ENCODE measurements at places on chromosomes 5 and 9.

- DNase-seq, result no peak
Measured at GRCh38 chr9:75612205-75612604, 278.3 kb upstream of the PCSK5 start.

- DNase-seq, result no peak
Measured at GRCh38 chr5:166119506-166119905, 2171.9 kb upstream of the WWC1 start.

DNA sequence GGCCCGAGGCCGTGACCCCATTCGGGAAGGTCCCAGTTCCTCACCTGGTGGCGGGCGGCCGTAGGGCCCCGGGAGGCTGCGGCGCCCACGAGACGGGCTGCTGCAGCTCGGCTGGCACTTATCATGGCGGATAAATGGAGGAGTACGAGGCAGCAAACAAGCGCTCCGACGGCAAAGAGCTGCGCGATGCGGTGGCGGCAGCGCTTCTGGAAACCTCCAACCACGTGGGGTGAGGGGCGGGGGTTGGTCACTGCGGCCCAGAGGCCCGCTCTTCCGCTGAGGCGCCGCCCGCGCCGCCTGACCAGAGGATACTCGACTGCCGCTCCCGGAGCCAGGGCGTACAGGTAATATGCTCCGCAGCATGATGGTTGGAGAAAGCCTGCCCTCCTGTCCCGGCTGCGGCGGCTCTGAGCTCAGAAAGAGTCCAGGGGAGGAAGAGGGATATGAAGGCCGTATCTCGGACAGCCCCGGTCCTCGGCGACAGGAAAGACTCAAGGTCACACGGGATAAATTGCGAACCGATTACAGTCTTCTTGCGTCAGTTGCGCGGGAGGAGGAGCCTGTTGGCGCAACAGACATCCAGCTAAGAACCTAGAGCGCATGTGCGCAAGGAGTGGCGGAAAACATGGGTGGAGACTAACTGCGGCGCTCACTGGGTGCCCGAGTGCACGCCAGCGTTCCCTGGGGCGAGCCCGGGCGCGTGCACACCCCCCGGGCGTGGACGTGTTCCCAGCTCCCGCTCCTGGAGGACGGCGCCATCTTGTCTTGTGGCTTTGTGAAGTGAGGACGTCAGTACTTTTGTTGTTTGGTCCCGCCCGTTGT lies at the start of gene HSPA9:
TSS of gene HSPA9 (minus strand) at position 208 of the 822 bp plus-strand sequence. CDS start at position 125, 83 bp downstream.
- DNase-seq, result peak; percentile 97

GRCh38 chr9:134575901-134576176 lies 65.8 kb upstream of the COL5A1 start:
- DNase-seq, result no peak

- DNase-seq, result no peak
Measured at GRCh38 chr9:77997611-77998284, 33.9 kb downstream of the GNAQ start.

- DNase-seq, result no peak
Measured at GRCh38 chr5:170154297-170154696, 48.6 kb downstream of the FOXI1 start.

- no peak for DNase-seq
Measured at GRCh38 chr9:78311886-78312524, 15.1 kb downstream of the PSAT1 start.

DNA sequence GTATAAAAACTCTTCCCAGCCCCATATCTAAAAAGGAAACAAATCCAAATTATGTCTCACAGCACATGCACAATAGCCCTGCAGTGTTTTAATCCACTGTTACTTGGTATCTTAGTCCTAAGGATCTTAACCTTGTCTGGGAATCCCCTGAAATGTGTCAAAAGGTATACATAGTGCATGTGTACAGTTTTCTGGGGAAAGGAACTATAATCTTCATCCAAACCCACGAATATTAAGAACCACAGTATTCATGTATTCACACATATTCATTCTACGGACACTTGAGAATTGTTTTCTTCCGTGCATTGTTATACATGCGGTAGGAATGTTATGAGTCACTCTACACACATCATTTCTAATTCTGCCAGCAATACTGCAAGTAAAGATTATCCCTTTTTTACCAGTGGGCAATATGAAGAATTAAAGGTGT lies 47.8 kb upstream of the SNX2 start:
- no peak for DNase-seq

DNA sequence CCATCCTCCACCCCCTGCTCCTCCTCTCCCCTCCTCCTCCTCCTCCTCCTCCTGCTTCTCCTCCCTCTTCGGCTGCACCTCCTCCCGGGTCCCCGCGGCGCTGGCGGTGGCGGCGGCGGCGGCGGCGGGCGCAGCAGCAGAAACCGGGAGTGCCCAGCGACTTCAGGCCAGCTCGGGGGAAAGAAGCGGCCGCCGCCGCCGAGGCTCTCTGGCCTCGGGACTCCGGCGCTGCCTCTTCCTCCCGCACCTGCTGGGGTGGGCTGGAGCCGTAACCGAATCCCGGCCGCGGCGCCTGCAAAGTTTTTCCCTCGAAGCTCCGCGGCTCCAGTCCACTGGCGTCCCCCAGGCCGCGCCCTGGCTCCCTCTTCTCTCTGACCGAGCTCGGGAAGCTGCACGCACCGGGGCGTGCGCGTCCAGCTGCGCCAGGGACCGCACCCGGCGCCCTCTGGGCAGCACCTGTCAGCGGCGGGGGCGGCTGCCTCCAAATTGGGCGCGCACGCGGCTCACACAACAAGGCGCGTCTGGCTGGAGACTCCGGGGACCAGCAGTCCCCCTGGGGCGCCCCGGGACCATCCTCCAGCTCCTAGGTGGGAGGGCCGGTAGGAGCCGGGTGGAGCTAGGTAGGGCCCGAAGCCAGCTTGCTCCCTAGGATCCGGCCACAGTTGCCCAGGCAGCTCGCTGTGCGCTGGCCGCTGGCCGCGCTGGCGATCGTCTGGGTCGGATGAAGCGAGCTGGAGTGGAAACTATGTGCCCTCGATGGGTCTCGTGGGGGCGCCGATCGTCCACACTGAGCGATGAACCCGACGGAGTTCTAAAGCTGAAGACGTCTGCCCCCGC lies at the start of gene MCTP1:
TSS of gene MCTP1 (minus strand) at position 523 of the 837 bp plus-strand sequence.
- no peak for DNase-seq

DNA sequence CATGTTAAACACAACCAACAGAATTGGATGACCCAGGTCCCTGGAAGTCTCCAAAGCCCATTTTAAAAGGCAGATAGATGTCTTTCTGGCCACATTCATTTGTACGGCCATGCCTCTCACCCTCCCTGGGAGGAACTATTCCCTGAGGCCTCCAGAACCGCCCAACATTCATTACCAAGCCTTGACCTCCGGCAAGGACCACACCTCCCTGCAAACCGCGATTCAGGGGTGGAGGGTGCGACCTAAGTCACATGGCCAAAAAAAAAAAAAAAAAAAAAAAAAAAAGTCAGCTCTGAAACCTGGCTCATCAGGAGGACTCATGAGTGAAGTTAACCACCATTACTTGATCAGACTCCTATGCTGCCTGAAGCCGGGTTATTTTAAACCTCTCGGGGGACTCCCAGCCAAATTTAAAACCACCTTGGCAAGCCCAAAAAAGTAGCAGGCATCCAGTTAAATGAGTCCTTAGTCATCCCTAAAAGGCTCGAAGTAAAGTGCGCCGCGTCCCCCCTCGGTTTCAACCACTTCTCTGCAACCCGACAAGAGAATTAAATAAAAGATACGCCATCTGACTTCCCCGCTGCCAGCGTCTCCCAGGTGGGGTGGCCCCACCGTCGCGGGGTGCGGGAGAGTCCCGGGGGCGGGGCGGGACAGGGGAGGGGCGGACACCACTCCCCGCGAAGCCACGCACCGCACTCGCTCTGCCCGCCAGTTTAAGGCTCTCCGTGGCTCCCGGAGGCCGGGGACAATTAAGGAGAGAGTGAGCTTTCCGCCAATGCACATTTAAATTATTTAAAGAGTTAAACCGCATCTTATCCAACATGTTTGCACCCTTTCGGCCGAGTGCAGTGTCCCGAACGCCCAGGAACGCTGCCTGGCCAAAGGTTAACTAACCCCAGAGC lies 2.3 kb downstream of the KLF9 start:
- peak; percentile 69 for DNase-seq

- DNase-seq, result no peak
Measured at GRCh38 chr9:33498387-33498786, 24.7 kb upstream of the NOL6 start.

DNA sequence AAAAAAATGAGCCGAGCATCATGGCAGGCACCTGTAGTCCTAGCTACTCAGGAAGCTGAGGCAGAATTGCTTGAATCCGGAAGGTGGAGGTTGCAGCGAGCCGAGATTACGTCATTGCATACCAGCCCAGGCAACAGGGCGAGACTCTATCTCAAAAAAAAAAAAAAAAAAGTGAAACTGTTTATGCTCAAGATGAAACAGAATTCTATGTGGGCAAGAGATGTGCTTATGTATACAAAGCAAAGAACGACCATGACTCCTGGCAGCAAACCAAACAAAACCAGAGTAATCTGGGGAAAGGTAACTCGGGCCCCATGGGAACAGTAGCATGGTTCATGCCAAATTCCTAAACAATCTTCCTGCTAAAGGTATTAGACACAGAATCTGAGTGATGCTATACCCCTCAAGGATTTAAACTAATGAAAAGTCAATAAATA lies 32.6 kb upstream of the PLAC8L1 start:
- no peak for DNase-seq

DNA sequence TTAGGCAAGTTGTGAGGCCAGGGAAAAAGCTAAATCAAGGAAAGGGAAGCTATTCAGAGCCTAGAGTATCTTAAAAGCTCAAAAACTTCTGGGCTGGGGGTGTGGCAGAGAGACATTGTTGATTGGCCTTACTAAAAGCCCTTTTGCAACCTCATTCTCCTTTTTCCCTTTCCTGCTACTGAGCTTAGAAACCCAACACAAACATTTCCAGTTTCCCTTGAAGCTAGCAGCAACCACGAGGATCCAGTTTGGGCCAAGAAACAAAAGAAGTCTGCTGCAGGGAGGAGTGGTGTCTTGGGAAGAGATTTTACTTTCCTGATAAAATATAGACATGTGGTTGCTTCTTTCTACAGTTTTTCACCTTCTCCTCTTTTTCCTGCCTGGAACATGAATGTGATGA lies 135.5 kb upstream of the KLF9 start:
- DNase-seq, result no peak

DNA sequence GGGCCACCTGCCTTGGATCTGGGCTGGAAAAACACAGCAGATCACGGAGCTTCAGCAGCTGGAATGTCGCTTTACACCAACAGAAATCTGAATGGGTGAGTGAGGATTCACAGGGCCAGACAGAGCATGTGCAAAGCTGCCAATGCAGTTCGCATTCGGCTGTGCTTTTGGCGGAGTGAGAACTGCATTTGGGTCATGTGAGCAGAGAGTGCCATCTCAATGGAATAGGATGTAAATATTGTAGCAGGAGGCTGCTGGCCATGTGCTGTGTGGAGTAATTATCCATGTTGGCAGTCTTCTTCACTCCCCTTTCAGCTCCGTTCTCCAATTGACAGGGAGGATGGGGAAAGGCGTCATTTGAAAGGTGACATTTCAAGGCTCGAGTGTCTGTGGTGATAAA lies at the start of gene ANKRD55:
TSS of gene ANKRD55 (minus strand) at position 101 of the 400 bp plus-strand sequence. CDS start 417 bp downstream, outside the sequence.
- DNase-seq, result no peak

GRCh38 chr5:67246108-67246507 lies 49.5 kb upstream of the CD180 start:
- no peak for DNase-seq

- no peak for DNase-seq
Measured at GRCh38 chr5:134507452-134507851, 18.0 kb upstream of the JADE2 start.

- DNase-seq, result no peak
Measured at GRCh38 chr9:127144670-127145445, 22.4 kb upstream of the ANGPTL2 start.

DNA sequence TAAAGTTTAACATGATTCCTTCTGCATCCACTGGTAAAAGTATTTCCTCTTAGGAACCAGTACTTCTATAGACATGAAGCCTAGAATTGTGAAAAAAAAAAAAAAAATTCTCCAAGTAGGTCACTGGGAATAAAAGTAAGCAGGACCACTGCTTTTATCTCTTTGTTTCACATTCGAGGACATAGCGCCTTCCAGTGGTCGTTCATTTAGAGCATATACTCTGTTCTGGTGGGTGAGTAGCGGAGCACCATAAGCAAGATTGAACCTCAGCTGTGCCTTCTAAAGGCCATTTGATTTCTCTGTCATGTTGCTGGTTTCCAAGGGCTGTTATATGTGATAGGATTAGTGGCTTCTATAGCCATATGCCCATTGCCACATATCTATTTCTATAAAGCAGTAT lies 393.1 kb downstream of the TMEM232 start:
- no peak for DNase-seq

- no peak for DNase-seq
Measured at GRCh38 chr5:157267761-157268480, 2.0 kb downstream of the CYFIP2 start.

- DNase-seq, result no peak
Measured at GRCh38 chr9:93587284-93587650, 10.9 kb downstream of the PHF2 start.

- DNase-seq, result no peak
Measured at GRCh38 chr5:143094087-143094521, 309.4 kb downstream of the NR3C1 start.

GRCh38 chr9:35700031-35700430 lies 10.3 kb upstream of the TPM2 start:
- DNase-seq, result no peak

GRCh38 chr5:74556631-74557595 lies 83.6 kb downstream of the ENC1 start:
- no peak for DNase-seq

GRCh38 chr5:97628807-97629206 lies 445.8 kb upstream of the RIOK2 start:
- no peak for DNase-seq

DNA sequence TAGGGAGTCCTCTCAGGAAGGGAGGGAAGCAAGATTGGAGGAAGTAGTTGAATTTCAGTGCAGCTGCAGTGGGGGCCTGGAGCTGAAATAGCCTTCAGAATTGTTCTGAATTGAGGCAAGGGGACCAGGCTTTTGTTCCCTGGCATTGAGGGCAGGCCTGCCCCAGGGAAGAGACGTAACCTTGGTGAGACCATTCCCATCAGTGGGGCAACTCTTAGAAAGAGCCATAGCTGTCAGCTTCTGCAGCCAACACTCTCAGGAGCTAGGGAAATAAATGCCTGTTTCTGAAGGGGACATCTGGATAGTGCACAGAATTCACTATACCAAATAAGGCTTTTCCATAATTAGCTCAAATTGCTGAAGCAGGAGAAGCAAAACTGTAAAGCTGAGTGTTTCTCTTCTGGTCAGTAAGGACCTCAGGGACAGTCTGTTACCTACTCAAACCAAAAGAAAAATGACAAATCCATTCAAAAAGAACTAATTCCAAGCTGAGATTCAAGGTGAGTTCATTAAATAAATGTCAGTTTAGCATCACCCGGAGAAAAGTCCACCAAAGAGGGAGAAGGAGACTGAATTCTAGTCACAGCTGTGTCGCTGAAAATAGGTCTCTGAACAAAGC lies 44.0 kb downstream of the LYRM7 start:
- DNase-seq, result no peak
